Lung (tissue), 17 donors: ENCODE measurements at places on chromosomes 11 and 22. TPM values are rescaled to one million over a fixed set of nuclear protein-coding genes. Genes with fewer than 3 reads are reported as not detected.

Gene PAAF1
- total RNA-seq = 14.6 TPM

Gene OR52N4
- 0.26 TPM for total RNA-seq

- no peak overlapping the region for H3K4me3 ChIP-seq
- peaks cover 1% of the 10 kb centered on the region for H3K36me3 ChIP-seq
- no peak overlapping the region for H3K27ac ChIP-seq
- peaks cover 2% of the 10 kb centered on the region for H3K4me1 ChIP-seq
These were observed 603 bp downstream of the CDHR5 start for GRCh38 chr11:623999-624704.

GRCh38 chr11:27312110-27312509, 50.9 kb downstream of the CCDC34 start:
- no peak overlapping the region for H3K4me3 ChIP-seq
- H3K36me3 ChIP-seq = no peaks in the 10 kb centered on the region
- H3K27ac ChIP-seq = no peak overlapping the region
- DNase-seq = peak; percentile 77

DNA sequence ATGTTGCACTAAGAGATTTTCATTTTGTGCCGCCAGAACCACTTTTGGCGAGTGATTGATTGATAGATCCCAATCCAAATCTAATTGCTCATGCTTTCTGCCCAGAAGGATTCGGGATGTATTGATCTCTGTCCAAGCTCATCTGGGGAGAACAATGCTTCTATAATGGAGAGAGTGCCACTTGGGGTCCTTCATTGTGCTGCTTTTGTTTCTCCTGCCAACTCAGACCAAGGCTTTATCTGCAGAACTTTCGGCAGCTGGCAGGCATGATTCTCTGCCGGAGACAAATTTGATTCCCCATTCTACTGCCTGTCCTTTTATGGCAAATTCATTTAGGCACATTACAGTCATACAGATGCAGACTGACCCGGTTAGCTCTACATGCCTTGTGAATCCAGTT, 62.9 kb upstream of the NTM start:
- DNase-seq = no peak
- H3K27ac ChIP-seq = no peak overlapping the region
- no peak overlapping the region for H3K4me3 ChIP-seq
- no peaks in the 10 kb centered on the region for H3K4me1 ChIP-seq
- H3K36me3 ChIP-seq = no peaks in the 10 kb centered on the region
